ENCODE measurements at places on chromosomes 12 and 14.

DNA sequence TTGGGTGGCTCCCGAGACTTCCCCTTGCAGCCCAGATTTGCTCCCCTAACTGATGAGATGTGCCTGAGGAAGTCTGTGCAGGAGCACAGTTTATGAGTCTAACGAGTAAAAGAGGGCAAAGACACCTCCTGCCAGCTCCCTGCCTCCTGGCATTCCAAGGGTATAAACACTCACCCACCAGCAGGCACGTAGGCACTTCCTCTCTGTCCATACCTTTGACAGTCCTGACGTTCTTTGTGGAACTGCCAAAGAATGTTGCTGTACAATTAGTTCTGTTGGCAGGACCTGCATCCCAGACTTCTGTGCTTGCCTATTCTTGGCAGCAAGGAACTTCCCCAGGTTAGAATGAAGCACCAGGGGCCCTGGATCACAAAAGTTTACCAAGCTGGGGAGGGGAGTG lies 889.3 kb downstream of the BCL11B start:
- no peak for DNase-seq

DNA sequence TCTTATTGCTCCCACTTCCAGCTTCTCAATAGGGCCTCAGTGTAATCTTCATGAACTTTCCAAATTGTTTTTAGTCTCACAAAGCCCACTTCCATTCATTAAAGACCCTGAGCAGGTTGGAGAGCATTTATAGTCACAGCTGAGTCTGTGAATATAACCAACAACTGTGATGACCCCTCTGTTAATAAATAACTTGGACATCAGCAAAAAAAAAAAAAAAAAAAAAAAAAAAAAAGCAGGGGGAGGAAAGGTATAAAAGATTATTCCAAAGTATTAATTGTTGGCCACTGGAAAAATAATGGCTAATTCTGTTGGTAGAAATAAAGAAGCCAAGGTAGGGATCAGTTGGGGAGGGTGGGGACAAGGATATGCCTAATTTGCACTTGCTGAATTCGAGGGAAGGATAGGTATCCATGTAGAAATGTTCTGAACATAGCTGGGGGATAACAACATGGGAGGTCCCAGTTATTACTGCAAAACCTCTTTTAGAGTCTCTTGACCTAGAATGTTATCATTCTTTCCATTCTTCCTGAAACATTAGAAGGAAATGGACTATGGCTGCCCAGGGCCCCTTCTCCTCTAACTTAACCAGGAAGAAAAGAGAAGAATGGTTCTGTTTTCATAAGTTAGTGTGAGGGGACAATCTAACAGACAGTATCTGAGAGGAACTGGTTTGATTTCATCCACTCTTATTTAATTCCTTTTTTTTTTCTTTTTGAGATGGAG lies 56.5 kb downstream of the SAMD4A start:
- no peak for DNase-seq

GRCh38 chr14:52377940-52378339 lies 63.8 kb downstream of the PTGER2 start:
- DNase-seq: no peak

DNA sequence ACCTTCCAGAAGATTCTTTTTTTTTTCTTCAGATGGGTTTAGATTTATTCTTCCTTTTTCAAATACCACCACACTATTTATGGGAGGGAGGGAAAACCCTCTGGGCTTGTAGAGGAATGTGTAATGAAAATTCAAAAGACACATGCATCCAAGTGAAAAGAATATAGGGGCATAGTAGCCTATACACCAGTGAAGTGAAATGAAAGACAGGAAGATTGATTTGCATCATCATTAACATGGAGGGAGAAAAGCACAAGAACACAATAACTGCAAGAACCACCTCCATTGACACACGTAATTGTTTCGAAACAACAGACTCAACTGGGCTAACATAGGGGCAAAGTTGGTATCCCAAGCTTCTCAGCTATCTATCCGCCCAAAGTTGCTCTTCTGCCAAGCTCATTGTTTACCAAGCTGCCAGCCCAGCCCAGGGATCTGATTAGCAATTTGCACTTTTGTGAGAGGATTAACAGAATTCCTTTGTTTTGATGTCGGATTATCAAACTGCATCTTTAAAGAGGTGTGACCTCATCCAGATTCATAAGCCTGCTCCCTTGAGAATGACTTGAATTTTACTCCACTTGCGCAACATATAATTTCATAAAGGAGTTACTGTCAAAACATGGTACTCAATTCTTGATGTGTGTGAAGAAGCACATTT lies 430.5 kb upstream of the SOX5 start:
- no peak for DNase-seq

GRCh38 chr12:124046456-124046740 lies 73.4 kb downstream of the ZNF664 start:
- DNase-seq: no peak

GRCh38 chr12:118374909-118375308 lies 1.4 kb upstream of the SUDS3 start:
- no peak for DNase-seq

- no peak for DNase-seq
These were observed 8.7 kb downstream of the KITLG start for GRCh38 chr12:88571543-88571942.
